ENCODE measurements at places on chromosomes 4 and X.

- no peak for DNase-seq
These were observed 342.5 kb upstream of the MAGEB2 start for GRCh38 chrX:29872831-29873230.

DNA sequence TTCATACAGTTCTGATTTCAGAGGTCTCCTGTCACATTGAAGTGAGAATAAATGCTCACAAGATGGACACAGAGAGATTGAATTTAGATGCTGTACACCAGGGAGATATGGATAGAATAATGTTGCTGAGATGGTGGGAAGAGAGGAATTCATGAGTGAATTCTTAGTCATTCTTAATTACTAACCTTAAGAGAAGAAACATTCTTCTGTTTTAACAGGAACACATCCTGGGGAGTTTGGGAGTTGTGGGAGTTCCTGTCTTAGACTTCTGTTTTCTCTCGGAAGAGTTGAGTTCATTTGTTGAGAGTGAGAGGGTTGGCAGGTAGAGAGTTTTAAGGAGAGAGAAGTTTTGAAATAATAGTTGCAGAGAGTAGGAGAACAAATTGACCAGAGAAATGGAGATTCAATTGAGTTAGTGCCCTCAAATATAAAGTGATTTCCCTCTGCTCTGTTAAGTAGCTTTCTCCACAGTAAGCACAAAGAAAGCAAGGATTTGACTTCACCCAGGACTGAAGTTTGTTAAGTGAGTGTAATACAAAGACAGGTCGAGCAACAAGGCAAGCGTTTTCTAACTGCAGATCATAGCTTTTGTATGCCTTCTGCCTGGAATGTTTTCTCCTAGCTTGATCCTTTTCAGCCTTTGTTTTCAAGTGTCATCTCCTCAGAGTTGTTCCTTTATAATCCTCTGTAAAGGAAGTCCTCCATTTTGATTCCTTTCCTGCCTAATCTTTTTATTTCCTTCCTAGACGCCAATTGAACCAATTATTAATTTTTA is 205.9 kb downstream of the RAPGEF2 start:
- DNase-seq, result no peak

DNA sequence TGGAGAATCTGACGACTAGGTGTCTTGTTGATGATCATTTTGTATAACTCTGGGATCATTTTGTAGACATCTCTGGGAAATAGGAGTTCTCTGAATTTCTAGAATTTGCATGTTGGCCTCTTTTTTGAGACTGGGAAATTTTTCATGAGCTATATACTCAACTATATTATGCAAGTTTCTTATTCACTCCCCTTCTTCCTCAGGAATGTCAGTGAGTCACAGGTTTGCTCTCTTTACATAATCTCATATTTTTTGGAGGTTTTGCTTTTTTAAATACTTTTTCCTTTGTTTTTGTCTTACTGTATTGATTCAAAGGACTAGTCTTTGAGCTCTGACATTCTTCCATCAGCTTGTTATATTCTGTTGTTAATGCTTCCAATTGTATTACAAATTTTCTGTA is 1324.2 kb downstream of the TECRL start:
- DNase-seq, result no peak

DNA sequence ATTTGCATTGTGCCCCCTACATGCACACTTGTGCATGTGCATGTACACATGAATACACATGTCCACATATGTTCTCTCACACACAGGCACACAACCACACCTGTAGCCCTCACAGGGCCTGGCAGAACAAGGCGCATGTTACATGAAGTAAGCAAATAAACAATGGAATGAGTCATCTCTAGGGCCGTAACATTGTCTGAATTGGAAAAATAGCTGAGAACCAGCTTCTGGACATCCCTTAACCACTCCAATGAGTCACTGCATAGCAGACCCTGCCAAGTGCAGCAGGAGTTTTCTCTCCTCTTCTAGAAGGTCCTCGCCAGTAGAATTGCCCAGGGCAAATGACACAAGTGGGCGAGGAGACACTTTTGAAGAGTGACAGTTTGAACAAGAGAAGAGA is 66.1 kb downstream of the MAGEA10 start:
- DNase-seq, result no peak

GRCh38 chr4:80153874-80154544 is 43.3 kb upstream of the PRDM8 start:
- DNase-seq, result no peak

GRCh38 chrX:43566170-43566569 is 89.9 kb upstream of the MAOA start:
- no peak for DNase-seq

GRCh38 chrX:16517039-16517605 is 132.8 kb upstream of the S100G start:
- DNase-seq, result no peak

DNA sequence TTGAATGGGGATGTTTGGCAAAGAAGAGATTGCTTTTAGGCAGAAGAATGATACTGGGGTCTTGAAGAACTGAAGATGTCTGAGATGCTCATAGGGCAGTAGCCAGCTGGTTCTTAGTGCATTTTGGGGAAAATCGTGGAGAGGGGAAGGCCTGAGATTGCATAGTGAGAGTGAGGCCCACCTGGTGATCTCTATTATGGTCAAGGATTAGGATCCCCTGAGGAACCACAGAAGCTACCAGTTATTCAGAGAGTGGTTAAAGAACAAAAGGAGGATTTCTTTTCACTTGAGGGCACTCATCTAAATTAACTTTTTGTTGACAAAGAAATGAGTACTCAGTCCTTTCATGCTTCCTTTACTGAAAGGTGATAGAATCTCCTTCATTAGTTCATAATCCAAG is 271.3 kb upstream of the HAND2 start:
- DNase-seq, result no peak

DNA sequence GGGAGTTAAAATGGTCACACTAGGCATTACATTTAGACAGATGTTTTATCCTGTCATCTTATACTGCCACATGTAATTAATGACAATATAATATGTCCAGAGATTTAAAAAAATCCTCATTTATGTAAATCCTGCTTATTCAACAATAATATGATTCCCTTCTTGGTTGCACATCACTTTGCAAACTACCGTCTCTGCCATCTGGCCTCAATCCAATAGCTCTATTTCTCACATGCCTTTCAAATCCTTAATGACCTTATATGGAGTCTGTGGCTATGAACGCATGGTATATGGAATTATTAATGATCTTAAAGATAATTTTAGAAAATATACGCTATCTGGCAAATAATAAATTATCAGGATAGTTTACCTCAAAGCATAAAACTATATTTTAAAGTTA is 144.5 kb downstream of the NPNT start:
- DNase-seq, result no peak

DNA sequence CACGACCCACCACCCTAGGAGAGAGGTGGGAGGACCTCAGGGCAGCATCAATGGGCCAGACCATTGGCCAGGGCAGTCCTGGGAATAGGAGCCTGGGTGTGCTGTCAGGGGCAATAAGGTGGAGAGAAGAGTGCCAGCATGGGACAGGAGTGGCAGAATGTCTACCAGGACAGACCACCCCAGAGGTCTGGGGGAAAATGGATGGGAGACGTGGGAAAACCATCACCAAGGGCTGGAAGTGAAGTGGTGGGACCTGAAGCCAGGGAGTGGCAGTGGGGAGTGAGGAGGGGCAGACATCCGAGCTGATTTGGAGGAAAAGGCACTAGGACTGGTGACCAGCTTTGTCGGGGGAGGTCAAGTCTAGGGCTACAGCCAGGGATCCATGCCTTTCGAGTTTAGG is 993 bp downstream of the EVC2 start:
- no peak for DNase-seq
